ENCODE measurements at places on chromosomes 5 and 9.
A peak's percentile ranks its signal among the peaks of the same experiment; 100 is the strongest.

- ATAC-seq = peak; percentile 53
Observed at GRCh38 chr5:176608937-176609723, 826 bp downstream of the GPRIN1 start.

- no peak for ATAC-seq
Observed at GRCh38 chr9:112421771-112422222, 41.9 kb downstream of the HSDL2 start.

GRCh38 chr5:50727149-50727496, 60.7 kb downstream of the PARP8 start:
- ATAC-seq = peak; percentile 67

- no peak for ATAC-seq
Observed at GRCh38 chr9:134575103-134575900, 66.3 kb upstream of the COL5A1 start.

- no peak for ATAC-seq
Observed at GRCh38 chr5:26719803-26720202, 318.6 kb downstream of the CDH9 start.

DNA sequence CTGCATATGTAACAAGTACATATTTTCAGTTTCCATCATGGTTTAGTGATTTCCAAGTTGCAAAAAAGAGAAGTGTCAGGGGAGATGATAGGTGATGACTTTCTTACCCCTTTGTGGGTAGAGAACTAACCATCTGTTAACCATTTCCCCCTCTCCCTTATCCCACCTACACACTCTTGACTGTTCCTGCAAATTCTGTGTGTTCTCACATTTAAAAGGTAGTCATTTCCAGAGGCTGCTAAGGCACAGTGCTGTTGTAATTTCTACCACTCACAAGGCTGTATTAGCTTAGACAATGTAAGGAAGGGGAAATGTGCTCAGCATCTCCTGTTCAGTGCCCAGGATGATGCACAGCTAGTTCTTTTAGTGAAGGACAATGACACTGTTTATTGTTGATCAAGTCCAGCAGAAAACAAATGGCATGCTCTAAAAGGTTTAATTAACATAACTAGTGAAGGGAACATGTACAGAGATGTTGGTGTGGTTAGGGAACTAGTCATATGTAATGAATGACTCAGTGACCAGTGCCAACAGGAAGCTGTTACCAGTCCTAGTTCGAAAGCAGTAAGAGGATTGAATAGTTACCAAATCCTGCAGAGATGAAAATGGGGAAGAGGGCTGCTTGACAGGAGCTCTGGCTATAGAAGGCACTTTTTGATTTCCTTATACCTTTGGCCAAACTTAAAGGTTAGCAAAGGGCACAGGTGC, 165.1 kb downstream of the PLK2 start:
- peak; percentile 63 for ATAC-seq

DNA sequence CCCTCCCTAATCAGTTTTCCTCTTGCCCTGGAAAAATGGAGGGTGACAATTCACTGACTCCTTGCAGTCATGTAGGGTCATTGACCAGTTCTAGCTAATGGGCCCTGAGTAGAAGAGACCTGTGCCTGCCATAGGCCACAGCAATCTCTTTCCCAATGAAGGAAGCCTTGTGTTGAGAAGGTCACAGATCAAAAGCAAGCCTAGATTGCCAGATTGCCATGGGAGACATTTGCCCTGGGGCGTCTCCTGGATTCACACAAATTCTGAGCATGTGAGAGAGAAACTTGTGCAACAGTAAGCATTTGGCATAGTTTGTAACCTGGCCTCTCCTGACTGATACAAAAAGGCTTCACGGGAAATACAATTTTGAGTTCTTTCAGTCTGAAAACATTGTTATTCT, 148.0 kb downstream of the NUDT12 start:
- no peak for ATAC-seq

- peak; percentile 20 for ATAC-seq
Observed at GRCh38 chr5:107365320-107366109, 305.2 kb downstream of the EFNA5 start.

DNA sequence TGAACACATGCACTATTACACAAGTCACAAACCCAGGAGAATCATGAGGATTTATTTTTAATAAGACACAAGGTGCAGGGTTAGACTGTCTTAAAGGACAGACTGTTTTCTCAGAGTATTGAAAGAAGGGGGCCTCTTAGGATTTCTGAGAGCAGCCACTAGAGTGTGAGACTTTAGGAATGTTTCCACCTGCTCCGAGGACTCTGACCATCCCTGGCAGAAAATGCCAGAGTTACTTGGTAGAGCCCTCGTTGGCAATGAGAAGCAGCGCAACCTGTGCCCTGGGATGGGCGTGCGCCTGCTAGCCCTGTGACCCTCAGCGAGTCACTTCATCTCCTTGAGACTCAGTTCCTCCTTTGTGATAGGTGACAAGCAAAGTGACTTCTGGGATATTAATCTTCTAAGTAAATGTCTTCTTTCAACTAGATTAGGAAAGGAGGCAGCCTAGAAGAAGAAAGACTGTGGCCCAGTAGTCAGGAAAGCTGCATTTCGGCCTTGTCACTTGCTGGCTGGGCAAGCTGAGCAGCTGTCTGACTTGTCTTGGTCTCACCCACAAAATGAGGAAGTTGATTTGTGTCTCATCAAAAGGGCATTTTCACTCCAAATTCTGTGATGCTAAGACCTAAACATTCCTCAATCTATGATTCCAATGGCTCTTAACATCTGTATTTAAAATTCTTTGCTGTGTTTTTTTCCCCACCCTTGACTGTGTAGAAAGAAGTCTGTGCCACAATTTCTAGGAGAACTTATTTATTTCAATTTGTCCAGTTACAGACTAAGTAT, 60.5 kb downstream of the PTCD2 start:
- ATAC-seq = peak; percentile 74

DNA sequence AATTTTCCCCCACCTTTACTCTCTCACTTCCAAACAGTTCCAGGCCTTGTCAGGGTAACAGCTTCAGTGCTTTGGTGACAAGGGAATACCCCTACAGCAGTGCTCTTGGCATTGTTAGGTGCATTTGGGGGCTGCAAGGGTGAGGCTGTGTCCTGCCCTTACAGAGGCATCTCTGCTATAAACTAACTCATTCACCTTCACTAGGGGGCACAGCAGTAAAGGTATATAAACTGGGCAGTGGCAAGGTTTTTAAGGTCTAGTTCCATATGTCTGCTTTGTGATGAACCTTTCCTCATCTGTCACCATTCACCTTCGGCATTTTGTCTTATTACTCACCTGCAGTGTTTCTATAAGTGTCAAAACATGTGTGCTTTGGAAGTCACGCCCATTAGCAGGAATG, 79.1 kb upstream of the GPR151 start:
- ATAC-seq = no peak

GRCh38 chr5:52743529-52743928, 44.2 kb upstream of the ITGA1 start:
- no peak for ATAC-seq

DNA sequence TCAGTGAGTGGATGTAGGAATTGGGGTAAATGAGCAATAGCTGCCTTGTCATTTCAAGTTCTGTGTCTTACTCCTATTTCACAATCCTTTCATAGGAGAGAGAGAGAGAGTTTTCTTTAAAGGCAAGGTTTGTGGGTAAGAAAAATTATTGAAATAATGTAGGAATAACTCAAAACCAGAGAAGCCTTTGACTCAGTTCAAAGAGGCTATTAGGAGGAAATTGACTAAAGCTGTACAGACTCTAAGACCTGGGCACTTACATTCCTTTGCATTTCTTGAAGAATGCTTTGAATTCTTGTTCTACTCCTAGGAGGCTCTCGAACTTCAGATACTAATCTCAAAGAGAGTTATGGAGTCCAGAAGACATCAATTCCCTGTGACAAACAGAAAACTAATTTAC, 257.1 kb downstream of the FBXL7 start:
- ATAC-seq = no peak

- no peak for ATAC-seq
Observed at GRCh38 chr5:8701251-8701650, 832.3 kb downstream of the MTRR start.

DNA sequence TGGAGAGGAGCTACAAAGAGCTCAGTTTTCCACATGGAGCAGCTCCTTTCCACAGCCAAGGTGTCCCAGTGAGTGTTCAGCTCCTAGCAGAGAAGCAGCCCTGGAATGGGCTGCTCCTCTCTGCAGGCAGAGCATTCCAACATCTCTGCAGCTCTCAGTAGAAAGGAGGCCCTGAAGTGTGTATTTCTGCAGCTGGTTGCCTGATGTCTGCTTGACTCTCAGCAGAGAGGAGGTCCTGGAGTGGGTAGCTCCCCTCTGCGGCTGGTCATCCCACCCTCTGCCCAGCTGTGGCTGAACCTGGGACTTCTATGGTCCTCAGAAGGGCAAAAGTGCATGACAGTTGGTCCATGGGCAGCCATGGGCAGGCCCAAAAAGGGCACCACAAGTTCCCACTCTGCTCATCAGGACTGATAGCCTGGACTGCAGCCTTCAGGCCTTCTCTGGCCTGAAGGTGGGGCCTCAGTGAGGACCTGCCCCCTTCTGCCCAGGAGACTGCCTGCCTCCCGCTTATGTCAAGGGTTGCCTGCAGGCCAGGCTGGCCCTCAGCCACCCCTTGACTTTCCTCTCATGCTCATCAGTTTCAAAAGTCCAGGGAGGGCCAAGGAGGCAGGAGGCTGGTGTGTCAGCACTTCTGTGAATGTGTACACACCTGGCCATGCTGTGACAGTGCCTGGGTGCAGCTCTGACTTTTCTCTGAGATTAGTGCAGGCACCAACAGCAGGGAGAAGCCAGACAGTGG, 605.9 kb upstream of the FAM174A start:
- ATAC-seq = peak; percentile 51

- no peak for ATAC-seq
Observed at GRCh38 chr9:135520916-135521607, at the start of gene LCN1. LCN1 (plus strand) TSS chr9:135521440; CDS start chr9:135521498, 58 bp downstream.

- no peak for ATAC-seq
Observed at GRCh38 chr9:15249042-15249818, 57.8 kb downstream of the TTC39B start.

DNA sequence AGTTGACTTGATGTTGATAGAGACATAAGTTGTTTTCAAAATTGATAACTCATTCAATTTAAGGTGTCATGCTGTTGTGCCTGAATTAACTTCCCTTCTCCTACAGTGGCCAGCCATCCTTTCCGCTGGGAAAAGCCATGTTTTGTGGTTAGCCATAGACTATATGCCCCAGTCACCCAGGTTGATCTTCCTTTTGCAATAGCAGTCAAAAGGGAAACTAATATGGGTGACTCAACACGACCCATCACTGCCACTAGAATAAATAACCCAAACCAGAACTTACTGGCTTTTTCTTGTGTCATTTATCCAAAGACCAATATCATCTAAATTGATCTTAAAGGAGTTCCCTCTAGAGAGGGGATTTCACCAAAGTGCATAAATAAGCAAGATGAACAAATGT, 87.4 kb downstream of the PTCD2 start:
- no peak for ATAC-seq

- no peak for ATAC-seq
Observed at GRCh38 chr9:126979461-126979860, 64.9 kb downstream of the RALGPS1 start.

DNA sequence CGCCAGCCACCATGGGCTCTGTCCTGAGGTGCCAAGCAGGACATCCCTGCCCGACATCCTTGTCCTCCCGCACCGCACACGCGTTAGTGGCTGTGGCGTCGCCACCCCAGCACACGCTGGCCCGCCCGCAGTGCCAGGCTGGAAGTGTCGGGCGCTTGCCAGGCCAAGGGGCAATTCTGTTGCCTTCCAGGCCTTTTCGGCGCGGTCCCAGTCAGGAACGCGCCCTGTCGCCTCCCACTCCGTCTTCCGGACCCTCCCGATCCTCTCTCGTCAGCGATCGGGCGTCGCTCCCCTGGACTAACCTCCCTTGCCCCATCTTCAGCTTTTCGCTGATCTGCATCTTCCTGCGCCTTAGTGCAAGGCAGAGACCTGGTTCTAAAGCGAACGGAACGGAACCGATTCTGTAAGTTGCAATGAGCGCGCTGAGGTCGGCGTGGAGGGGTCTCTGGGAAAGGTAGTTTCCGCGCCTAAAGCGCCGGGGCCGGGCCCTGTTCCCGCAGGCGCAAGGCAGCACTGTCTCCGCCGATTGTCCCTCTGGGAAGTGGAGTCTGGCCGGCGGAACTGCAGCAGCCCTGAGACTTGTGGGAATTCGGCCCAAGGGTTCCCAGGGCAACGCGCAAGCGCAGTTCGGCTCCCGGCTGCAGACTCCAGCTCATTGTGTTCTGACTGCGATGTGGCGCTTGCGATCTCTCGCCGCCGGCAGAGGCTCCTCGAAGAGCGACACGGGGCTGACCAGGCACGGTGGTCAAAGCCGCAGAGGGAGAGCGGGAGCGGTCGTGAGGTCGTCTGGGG, at the start of gene ZNF454:
Gene ZNF454, plus strand, starts transcription at position 630 of the 792 bp plus-strand sequence. CDS start 1,594 bp downstream, outside the sequence.
- ATAC-seq = no peak

GRCh38 chr9:108606401-108606800, 249.4 kb downstream of the ACTL7B start:
- ATAC-seq = no peak

GRCh38 chr5:143374496-143375217, 28.8 kb downstream of the NR3C1 start:
- ATAC-seq = no peak

DNA sequence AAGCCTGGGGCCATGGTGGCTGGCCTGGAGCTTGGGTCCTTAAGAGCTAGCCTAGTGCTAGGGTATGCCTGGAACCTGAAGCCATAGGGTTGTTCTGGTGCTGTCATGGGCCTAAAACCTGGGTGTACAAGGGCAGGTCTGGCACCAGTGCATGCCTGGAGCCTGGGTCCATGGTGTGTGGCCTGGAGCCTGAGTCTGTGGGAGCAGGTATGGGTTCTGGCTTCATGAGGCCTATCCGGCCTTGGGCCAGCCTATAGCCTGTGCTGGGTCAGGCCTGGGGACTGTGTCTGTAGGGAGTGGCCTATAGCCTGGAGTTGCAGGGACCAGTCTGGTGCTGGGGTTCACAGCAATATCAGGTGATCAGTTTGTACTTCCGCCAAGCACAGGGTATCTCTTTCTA, 347.2 kb upstream of the MEF2C start:
- no peak for ATAC-seq

- no peak for ATAC-seq
Observed at GRCh38 chr5:178548746-178549145, 41.4 kb downstream of the COL23A1 start.

DNA sequence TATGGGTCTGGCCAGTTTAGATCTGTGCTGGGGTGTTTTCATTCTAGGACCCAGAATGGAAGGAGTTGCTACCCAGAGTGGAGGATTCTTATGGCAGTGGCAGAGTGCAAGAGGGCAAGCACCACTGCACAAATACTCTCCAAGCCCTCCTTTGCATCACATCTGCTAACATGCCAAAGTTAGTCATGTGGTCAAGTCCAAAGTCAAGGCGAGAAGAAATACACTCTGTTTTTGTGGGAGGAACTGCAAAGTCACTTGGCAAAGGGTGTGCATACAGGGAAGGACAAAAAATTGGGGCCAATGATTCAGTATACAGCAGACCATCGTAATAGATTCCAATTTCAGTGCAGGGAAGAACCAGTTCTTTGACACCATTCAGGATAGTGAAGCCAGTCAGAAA, 43.9 kb upstream of the HMGCS1 start:
- ATAC-seq = no peak

- no peak for ATAC-seq
Observed at GRCh38 chr9:134620751-134621557, 20.6 kb upstream of the COL5A1 start.

GRCh38 chr9:75996726-75997125, 106.3 kb downstream of the PCSK5 start:
- no peak for ATAC-seq

All from stimulated activated memory B cell treated with anti-CD40 and anti-IgM and Interleukin-4, amounts not matched to agents 10 μg/mL and 1 μg/mL and 100 μg/mL, for 72 hours (primary cell).